Bone marrow (tissue), 2 donors: ENCODE measurements at places on chromosomes 4 and X.

- DNase-seq = no peak
These were observed 10.1 kb downstream of the C4orf50 start for GRCh38 chr4:6008092-6008551.

DNA sequence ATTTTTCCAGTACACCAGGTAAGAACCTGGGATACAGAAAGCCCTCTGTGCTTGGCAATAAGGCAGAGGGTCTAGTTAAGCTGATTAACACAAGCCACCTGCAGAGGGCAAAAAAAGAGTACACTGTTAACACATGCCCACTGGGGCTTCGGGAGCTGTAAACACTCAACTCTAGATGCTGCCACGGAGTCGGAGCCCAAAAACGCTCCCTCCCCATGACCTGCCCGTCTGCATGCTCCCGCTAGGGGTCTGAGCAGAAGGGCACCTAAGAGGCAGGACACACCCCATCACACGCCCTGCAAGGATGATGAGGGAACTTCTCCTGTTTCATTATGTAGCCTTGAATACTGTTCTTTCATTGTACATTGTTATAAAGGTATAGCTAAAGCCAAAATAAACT is 715.6 kb upstream of the AADAT start:
- no peak for DNase-seq

DNA sequence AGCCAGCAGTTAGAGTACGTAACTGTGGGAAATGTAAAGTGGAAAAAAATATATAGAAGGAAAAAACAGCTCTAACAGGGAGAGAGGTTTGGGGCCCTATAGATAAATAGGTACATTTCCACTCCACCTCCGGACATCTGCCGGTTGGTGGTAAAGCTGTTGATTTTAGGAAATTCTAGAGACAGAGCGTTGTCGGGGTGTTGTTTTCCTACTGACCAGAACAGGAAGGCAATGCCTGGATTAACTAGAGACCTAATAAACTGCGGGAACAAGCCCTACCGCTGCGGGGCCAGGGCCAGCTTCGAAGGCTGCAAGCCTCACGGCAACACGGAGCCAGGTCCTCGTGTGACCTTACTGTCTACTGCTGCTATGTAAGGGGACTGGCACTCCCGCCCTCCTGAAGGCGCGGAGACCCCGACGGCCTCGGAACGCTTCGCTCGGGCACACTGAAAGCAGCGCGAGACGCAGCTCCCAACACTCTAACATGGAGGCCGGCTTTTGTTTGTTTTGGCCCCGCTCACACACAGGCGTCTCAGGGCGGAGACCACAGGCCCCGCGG is 702 bp upstream of the CDKN2AIP start:
- peak; percentile 32 for DNase-seq

DNA sequence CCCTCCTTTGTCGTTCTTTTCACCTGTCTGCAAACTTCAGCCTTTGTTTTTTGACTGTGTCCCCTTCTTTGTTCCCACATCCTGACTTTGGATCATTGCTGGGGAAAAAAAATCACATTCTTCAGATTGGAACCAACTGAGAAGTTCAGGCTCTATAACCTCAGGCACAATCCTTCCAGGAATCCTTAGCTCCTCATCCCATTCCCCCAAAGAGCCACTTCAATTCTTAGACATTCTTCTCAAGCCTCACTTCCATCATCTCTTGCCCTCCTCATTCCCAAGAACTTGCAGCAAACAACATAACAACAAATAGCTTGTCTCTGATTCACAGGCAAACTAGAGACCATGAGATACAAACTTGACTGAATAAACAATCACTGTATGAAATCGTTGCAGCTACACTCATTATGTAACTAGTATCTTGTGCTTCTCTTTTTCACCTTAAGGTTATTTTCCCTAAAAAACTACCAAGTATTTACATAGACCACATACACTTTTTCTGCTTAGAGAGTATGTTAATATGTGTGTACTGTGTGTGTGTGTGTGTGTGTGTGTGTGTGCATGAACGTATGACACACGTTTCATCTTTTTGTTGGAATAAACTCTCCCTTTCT is 26.4 kb upstream of the PGM2 start:
- DNase-seq = no peak

GRCh38 chr4:48493452-48494100 is 3.5 kb downstream of the ZAR1 start:
- no peak for DNase-seq

DNA sequence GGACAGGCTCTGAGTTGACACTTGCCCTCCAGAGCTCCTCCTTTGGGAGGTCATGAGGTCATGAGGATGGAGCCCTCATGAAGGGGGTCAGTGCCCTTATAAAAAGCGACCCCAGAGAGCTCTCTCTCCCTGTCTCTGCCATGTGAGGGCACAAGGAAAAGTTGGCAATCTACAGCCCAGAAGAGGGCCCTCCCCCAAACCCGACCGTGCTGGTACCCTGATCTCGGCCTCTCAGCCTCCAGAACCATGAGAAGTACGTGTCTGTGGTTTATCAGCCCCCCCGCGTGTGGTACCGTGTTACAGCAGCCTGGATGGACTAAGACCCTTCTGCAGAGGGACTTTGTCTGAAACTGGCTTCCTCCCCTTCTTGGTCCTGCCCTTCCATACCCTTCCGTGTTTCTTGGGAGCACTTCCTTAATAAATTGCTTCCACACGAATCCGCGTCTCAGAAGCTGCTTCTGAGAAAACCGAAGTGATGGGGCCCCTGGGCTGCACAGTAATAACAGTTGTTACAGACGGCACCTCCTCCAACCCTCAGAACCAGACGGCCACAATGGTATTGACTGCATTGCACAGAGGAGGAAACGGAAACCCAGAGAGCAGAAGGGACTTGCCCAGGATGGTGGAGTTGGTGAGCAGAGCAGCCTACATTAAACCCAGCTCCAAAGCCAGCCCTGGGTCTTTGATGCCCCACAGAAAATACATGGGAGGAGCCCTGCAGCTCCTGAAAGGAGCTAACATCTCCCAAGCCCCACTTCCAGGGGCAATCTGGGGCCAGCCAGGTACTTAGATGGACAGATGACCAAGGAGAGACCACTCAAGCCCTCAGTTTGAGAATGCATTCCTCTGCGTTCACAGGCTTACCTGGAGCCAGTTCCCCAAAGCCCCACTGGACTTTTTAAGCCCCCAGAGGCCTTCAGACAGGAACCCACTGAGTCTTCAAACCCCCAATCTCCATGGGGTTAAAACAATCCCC is 242.7 kb downstream of the BCOR start:
- peak; percentile 14 for DNase-seq

DNA sequence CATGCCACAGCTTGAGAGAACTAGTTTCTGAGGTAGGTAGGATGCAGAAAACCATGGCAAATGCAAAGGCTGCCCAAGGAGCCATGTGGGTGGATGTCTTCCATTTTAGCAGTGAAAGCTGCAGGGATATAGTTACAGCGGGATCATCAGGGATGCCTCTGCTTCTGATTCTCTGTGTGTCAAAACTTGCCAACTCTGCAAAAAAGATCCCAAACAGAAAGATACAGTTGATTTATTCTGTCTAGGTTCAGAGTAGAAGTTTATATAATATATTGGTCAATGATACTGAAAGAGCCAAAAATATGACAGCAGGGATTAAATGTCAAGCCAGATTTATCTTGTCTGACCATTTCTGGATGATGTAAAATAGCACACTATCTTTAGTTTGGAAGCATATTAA is 42.4 kb upstream of the SFRP2 start:
- no peak for DNase-seq

GRCh38 chr4:85569730-85570299 is 94.9 kb downstream of the ARHGAP24 start:
- DNase-seq = no peak

- no peak for DNase-seq
These were observed 58.3 kb downstream of the INTS12 start for GRCh38 chr4:105650190-105650589.

DNA sequence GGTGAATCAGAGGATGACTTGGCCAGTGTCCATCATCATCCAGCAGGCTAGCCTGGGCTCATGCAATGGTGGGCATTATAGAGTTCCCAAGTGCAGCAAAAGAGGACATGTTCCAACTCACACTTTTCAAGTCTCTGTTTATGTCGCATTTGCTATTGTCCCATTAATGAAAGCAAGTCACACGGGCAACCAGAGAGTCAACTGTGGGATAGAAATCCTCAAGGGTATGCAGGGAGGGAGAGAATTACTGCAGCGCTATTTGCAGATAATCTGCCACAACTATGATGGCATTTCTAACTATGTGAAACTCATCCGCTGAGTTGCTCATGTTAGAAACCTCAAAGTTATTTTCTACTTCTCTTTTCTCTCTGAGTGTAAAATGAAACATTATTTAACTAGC is 78.5 kb upstream of the TAB3 start:
- DNase-seq = no peak

GRCh38 chrX:41108463-41109205 is 23.4 kb downstream of the USP9X start:
- DNase-seq = no peak

- DNase-seq = no peak
These were observed 922.6 kb upstream of the PABPC4L start for GRCh38 chr4:135124196-135124595.

- no peak for DNase-seq
These were observed 5.0 kb upstream of the ADGRL3 start for GRCh38 chr4:61195101-61195500.

DNA sequence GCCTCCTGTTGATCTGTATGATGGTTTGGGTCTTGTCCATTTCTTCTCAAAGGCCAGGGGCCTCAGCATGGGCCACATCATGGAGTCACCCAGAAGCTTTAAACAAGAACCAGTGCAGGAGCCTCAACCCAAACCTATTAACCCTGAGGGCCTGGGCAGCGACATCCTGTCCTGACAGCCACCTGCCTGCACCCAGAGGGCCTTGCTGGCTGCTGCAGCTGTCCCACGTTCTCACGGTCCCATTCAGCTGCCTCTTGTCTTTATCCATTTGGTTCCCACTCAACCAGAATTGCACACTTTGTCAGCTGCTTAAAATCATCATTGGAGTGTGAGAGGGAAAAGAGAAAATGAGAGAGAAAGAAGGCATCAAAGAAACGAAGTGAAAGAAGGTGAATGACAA is 21.6 kb downstream of the C4orf50 start:
- no peak for DNase-seq

- DNase-seq = no peak
These were observed 111.1 kb downstream of the SH3RF1 start for GRCh38 chr4:169159624-169160171.

DNA sequence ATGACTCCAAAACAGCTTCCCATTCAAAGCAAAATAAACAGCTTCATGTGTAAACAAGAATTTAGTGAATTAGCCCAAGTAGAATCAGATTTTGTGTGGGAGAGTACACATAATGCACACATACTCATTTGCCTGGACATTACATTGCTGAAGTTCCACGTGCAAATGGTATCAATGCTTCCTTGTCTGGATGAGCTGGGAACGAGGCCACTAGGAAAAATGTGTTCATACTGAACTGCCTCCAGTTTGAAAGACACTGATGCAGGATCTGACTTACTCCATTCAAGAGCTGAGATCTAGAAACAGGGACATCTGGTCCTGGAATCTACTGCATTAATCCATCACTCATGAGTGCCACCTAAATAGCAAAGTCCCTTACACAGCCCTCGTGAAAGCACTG is 228.0 kb downstream of the APBB2 start:
- DNase-seq = no peak

- no peak for DNase-seq
These were observed 76.1 kb downstream of the MID1IP1 start for GRCh38 chrX:38877366-38877765.

DNA sequence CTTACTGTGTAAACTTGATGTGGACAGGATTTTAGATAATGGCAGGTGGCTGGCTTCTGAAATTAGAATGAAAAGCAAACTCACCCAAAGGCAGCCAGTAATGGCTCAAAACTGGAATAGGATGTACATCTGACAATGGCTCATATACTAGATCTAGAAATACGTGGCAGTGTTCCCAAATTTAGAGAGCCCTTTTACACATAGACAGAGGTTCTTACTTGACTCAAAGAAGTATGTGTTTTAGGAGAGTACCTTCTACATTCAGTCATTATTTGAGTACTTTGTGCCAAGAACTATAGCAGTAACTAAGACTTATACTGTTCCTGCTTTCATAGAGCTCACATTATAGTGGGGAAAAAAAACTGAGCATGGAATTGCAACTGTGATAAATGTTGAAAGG is 48.0 kb downstream of the UBE2K start:
- no peak for DNase-seq

DNA sequence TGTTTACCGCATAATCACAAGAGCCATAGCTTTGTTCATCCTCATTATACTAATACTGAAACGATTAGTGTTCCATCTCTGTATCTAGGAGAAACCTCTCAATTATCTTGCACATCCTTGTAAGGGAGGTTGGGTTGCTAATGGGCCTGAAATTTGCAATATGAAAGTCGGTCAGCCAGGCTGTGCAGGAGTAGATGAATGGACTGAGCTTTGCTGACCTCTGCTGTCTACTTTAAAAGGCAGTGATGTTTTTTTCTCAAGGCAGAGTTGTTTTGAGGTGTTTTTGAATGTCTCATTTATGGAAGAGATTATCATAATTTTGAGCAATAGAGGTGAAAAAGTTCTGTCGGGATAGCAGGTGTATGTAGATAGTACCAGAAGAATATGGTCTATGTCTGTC is 47.9 kb upstream of the LINC00632 start:
- no peak for DNase-seq

- no peak for DNase-seq
These were observed 32.4 kb downstream of the MTHFD2L start for GRCh38 chr4:74190332-74190731.

DNA sequence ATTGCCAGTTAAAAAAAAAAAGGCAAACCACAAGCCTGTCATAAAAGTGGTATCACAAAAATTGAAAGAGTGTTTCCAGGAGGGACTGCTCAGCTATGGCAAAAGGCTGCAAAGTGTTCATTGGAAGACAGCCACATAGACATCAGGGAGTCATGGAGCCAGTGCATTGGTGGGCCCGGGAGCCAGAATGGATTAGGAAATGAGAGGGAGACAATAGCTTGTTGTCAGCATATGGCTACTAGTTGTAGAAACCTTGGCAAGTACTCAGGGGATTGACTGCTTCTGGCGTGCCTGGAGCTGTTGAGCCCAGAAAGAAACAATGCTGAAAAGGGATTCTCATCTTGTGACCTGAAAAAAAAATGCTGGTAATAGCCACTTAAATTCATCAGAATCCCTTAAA is 5.0 kb downstream of the GAR1 start:
- DNase-seq = no peak

DNA sequence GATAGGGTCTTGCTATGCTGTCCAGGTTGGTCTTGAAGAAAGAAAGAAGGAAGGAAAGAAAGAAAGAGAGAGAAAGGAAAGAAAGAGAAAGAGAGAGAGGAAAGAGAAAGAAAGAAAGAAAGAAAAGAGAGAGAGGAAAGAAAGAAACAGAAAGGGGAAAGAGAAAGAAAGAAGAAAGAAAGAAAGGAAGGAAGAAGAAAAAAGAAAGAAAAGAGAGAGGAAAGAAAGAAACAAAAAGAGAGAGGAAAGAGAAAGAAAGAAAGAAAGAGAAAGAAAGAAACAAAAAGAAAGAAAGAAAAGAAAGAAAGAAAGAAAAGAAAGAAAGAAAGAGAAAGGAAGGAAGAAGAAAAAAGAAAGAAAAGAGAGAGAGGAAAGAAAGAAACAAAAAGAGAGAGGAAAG is 95.8 kb upstream of the SHOX start:
- no peak for DNase-seq
